ENCODE measurements at places on chromosomes 4 and X.

- no peak for DNase-seq
Measured at GRCh38 chrX:131840799-131841495, 182.2 kb upstream of the STK26 start.

GRCh38 chr4:182748283-182748682 lies 168.9 kb downstream of the DCTD start:
- no peak for DNase-seq

DNA sequence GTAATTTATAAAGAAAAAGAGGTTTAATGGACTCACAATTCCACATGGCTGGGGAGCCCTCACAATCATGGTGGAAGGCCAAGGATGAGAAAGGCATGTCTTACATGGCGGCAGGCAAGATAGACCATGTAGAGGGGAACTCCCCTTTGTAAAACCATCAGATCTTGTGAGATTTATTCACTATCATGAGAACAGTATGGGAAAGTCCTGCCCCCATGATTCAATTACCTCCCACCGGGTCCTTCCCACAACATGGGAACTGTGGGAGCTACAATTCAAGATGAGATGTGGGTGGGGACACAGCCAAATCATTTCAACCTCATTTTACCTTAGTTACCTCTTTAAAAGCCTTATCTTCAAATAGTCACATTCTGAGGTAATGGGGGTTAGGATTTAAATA lies 30.9 kb upstream of the ELOVL6 start:
- no peak for DNase-seq

GRCh38 chr4:107593230-107593629 lies 126.8 kb downstream of the PAPSS1 start:
- no peak for DNase-seq

DNA sequence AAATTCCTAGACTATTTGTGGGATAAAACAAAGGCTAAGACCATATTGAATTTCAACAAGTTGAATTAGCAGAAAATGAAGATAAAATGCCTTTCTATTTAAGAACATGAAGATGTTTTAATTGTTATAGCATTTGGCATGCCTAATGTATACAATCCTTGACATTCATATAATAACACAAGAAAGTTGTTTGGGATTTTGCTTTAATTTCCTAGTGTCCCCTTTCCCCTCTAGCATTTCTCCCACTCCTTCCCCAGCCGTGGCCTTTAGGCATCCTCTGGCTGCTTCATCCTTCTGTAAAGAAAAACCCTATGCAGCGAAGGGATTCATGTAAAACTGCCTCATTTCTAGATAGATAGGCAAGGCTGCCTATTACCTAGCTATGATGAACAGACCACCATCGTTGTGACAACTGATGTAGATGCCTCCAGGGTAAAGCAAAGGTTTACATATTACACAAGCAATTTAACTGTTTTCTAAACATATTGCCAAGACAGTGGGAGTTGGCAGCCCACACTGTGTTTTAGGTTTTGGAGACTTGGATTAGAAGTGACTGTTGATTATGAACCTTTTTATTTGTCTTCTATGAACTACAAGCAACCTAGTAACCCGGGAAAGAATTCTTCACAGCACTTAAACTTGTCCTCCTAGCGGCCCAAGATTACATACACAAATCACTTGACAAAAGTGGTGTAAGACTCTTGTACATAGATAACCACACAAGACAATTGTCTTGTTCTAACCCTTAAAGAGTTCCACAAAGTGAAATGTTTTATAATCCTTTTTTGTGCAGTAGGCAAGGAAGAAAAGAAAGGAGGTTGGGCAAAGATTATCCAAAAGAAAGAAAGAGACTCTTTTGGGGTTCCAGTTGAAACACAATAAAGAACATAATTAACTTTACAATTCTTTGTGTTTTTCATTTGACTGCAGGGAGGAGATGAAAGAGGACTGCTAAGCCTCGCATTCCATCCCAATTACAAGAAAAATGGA lies 59.9 kb downstream of the HHIP start:
- DNase-seq = peak; percentile 99

GRCh38 chr4:83283181-83283580 lies 1.4 kb downstream of the COQ2 start:
- DNase-seq = no peak

DNA sequence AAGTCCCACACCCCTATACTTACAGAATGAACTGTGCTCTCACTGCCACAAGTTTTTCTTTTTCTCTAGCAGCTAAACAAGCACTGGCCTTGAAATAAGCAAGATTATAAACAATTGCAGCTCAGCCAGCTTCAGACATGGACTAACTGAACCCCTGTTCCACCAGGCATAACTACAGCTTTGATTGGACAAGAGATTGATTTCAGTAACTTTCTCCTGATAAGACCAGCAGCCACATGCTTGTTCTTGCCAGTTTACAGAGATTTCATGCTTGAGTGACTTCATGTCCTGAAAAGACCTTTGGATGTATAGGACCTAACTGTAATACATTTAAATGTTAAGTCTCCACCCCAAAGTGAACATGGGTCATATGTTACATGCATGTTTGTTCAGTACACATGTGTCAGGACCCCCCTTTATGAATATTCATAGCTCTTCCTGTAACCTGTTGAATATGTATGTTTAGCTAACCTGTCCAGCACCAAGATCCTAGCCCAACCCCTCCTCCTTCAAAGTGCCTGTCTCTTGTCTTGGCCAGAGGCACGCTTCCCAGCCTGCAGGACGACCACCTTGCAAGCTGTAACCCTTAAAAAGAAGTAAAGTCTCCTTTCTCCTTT lies 27.9 kb downstream of the ZNF275 start:
- DNase-seq = no peak

GRCh38 chr4:185276036-185276435 lies 66.6 kb downstream of the SNX25 start:
- no peak for DNase-seq

GRCh38 chr4:126969360-126970235 lies 663.2 kb upstream of the INTU start:
- DNase-seq = no peak

DNA sequence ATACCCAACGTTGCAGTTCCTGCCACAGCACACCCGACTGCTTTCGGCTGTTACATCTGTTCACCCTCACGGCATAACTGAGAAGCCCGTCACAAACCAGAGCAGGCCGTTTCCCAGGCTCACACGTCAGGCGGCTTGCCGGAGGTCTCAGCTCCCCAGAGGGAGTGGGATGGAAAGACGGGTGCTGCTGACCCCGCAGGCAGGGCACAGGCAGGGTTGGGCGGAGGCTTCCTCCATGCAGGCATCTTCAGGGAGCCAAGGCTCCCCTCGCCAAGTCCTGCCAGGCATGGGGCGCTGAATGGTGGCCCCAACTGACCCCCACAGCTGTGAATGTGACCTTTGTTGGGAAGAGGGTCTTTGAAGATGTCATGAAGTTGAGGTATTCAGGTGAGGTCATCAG lies 57.5 kb downstream of the ACOX3 start:
- no peak for DNase-seq

DNA sequence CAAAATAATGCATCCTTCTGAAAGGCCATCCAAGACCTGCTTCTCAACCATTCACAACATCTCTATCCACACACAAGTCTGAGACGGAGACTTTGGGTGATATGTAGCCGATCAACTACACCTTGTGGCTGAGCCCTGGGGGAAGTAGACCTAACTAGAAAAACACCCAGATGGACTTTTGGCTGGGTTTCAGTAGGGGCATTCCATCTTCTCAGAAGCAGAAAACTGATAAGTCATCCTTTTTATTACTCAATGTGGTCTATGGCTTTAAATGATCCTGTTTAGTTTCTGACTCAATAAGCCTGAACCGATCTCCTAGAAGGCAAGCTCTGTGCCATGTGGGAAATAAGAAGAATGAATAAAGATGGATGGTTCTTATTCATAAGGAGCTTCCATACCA lies 82.5 kb upstream of the AFF2 start:
- no peak for DNase-seq

- no peak for DNase-seq
Measured at GRCh38 chrX:103407776-103408175, 31.4 kb downstream of the BEX3 start.

DNA sequence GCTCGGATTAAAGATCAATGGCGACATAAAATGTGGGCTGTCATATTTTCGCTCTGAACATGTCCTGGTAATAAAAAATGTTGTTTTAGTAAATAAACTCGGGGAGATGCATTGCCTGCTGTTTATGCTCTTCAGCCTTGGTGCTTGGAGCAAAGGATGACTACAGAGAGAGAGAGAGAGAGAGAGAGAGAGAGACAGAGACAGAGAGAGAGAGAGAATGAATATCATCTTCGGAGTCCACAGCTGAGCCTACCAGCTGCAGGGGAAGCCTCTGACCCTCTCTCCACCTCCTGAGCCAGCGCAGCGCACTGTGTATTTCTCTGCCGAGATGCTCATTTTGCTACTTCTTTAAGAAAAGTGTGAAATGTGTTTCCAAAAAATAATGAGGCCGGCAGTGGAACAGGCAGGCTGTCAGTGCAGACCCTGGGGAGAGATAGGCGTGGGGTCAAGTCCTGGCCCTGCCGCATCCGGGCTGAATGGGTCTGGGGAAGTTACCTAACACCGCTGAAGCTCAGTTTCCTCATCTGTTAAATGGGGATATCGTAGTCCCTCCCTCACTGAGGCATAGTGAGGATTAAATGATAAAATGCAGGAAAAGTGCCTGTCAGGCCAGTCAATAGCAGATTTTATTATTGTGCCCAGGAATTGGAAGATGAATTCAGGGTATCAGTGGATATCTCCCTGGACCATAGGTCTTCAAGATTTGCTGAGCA lies 58.5 kb upstream of the LGI2 start:
- DNase-seq = no peak

GRCh38 chr4:55216863-55217635 lies 91.7 kb upstream of the KDR start:
- no peak for DNase-seq

GRCh38 chrX:57070185-57070984 lies 51.0 kb downstream of the SPIN2B start:
- DNase-seq = no peak

- DNase-seq = no peak
Measured at GRCh38 chr4:147354237-147354636, 126.7 kb upstream of the EDNRA start.

DNA sequence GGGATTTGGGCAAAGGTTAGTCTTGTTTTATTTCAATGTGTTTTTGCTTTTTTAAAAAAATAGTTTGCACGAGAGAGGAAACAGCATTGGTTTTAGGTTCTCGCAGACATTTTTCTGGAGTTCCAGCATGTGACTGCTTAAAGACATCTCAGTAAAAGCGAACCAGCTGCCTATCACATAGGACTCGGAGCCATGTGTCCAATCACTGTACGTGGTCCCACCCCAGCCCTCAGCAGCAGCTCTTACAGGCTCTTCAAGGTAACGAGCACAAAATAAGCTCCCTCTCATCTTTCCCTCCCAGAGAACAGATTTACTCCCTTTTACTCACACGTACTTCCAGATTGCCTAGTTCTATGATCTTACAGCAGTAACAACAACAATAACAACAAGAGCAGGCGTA lies 68.7 kb downstream of the MCF2 start:
- DNase-seq = no peak

DNA sequence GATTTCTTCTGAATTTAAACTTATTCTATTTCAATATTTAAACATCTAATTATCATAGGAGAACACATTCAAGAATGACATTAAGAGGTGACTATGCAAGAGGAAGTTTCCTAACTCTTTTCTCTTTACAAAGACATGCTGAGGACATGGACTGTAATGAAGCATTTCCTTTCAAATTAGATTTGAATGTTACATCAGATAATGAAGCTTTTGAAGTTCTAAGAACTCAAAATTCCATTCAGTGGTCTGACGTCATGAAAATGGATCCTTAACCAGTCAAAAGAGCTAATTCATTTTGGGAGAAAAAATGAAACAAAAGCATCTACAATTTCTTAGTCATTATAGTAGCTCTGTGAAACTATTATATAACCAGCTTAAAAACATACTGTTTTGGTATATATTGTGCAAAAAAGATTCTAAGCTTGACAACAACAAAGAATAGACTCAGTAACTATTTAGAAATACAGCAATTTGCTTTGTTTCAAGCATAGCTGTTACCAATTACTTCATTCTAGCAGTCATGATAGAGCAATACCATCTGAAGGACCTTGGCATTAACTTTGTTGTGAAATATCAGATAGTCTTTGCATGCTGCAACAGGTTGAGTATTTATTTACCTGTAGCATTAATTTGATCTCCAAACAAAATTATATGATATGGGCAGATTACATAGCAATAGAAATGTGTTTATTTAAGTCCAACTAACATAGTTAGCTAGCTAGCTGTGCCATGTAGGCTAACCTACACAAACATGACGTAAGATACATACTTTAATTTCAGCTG lies 13.7 kb upstream of the DTHD1 start:
- DNase-seq = no peak

- DNase-seq = no peak
Measured at GRCh38 chr4:123350726-123351125, 45.9 kb upstream of the SPRY1 start.

DNA sequence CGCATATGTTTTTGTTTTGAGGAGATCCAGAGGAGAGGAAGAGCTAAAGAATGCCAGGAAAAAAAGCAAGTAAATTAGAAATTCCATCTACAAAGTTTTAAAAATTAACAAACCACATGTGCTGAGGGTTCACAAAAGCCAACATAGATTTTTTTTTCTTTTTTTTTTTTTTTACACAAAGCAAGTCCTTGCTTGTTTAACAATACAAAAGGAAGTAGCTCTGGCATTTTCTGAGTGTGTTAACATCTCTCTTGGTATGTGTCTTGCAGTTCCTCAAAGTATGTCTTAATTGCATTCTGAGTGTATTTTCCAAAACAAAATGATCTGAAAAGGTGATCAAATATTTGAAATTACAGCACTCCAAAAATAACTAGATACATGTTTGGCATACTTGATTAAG lies 1682.7 kb upstream of the AGA start:
- DNase-seq = peak; percentile 54

DNA sequence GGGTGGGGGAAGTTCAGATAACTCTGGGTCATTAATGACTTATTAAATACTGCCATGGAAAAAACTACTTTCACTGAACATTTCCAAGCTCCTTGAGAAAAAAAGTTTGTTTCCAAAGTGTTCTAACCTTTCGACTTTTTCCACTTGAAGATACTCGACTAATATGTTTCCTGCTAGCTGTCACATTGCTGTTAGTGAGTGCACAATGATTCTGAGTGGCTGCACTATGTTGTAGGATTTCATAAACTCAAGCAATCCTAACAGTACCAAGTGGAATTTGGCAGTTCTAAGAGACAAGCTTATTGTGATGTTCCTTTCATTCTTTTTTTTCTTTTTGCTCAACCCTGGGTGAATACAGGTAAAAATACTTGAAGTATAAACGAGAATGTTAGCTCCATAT lies 33.4 kb downstream of the GRXCR1 start:
- no peak for DNase-seq

- DNase-seq = no peak
Measured at GRCh38 chr4:62170235-62170634, 970.1 kb downstream of the ADGRL3 start.

DNA sequence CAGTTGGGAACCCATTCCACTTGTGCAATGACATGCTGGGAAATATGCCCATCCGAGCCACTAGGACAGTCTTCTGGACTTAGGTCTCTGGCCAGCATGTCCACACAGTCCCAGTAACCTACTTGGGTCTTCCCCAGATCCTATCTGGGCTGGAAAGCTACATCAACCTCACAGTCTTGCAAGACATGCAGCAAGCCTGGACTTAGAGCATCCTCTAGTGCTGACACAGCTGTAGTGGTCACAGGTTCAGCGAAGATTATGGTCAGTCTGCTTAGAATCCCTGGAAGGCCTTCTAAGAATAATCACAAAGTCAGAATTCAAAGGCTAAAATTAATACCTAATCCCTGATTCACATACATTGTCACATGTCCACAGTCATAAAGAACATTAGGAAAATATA lies 842.7 kb downstream of the STPG2 start:
- no peak for DNase-seq

All from HAP-1 (cell line).